ENCODE measurements at places on chromosomes 6 and 20.

GRCh38 chr6:75113446-75113845, 92.4 kb downstream of the COL12A1 start:
- no peak for DNase-seq

GRCh38 chr6:27565839-27566779, 93.2 kb upstream of the ZNF184 start:
- no peak for DNase-seq

- DNase-seq: no peak
Measured at GRCh38 chr20:25078662-25079061, 3.3 kb downstream of the VSX1 start.

GRCh38 chr20:17928211-17928611, 40.4 kb downstream of the SNX5 start:
- DNase-seq: no peak

GRCh38 chr6:26155061-26155930, 68.1 kb downstream of the HFE start:
- DNase-seq: peak; percentile 31

DNA sequence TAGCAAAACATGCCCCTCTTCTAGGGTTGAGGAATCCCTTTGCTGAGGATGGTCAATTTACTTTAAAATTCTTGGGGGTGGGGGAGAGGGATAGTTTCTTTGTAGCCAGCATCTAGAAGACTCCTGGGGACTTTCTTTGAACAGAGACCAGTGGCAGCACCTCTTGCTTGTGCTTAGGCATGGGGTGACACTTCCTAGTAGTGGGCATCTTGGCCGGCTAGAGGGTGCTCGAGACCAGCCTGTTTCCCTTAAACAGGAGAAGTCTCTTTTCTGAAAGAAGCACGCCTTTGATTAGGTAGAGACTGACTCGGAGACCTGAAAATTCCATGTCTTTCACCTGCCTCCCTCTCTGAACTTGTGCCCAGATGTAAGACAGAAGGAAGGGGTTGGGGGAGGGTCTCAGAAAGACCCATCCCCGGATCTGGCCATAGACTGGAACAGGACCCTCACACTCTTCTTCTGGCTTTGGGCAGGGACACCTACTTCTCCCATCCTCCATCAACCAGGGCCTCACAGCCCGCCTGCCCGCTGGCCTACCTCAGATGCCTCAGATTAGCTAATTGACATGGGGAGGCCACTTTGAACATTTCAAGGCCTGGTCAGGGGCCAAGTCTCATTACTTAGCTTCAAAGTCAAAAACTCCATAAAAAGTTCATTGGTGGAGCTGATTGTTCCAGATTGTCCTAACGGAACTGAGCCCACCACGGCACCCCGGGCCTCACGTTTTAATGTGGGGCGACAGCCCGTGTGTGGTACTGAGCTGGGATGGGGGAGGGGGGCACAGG, 172.2 kb downstream of the CDC5L start:
- DNase-seq: no peak

DNA sequence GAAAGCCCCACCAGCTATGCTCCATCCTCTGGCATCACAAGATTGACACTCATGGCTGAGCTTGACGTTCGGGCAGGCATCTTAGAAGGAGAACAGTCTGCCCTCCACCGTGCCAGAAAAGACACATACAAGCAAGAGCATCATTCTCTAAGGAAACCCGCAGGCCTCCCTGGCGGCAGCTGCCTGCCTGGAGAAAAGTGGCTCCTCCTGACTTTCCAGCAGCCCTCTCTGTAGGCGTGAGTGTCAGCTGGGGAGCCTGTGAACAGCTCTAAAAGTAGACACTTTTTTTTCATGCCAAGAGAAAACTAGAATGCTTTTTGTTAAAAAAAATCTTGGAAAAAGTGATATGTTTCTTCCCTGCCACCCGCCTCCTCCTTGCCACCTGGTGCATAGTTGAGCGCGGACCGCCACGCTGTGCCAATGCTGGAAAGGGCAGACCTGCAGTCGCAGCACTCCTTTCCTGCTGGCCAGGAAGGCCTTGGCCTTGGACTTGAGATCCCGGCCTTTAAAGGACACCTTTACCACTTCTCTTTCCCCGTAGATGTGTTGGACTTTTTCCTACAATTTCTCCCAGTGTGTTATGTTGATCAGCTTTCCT, 29.7 kb upstream of the INSM1 start:
- DNase-seq: no peak

GRCh38 chr6:111759331-111759835, 113.9 kb downstream of the FYN start:
- no peak for DNase-seq

DNA sequence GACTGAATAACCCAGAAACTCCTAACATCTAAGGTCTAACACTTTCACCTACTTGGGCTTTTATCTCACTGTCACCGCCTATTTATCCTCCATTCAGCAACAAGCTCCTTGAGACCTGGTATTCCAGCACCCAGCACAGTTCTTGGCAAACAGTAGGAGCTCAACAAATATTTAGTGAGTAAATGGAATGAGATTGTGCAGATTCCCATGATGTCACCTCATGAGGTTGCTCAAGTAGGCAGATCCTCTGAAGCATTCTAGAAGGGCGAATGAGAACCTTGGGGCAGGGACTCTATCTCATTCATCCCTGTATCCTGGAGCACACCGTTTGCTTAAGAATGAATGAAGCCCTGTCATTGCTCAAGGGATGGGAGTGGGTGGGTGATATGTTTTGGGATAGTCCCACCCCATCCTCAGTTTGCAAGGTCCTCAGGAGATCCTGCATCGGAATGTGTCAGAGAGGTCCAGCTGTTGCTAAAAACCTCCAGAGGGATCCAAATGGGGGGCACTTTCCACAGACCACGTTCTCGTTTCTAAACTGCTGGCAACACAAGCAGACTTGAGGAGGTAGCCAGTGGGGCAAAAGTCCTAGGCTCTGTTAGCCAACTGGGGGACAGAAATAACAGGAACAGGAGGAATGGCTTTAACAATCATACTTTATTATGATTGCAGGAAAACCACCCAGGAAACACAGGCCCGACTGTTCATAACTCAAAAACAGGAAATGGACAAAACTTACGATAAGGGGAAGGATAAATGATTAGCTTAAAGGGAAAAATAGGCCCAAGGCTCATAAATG, 42.0 kb downstream of the EDN1 start:
- DNase-seq: no peak

DNA sequence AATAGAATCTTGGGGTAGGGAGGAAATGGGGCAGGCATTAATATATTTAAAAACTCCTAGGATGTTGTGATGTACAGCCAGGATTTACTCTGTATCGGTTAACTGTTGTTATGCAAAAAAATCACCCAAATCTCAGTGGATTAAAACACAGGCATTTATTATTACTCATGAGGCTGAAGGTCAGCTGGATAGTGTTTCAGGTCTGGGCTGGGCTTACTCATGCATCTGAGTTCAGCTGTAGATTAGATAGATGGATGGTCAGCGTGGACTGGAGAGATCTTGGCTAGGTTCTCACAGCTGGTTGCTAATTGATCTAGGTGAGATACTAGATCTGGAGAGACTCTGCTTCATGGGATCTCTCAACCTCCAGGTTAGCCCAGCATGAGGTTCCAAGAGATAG, 131.4 kb downstream of the BTBD3 start:
- no peak for DNase-seq

- no peak for DNase-seq
Measured at GRCh38 chr6:5099537-5099936, 14.4 kb downstream of the PPP1R3G start.

DNA sequence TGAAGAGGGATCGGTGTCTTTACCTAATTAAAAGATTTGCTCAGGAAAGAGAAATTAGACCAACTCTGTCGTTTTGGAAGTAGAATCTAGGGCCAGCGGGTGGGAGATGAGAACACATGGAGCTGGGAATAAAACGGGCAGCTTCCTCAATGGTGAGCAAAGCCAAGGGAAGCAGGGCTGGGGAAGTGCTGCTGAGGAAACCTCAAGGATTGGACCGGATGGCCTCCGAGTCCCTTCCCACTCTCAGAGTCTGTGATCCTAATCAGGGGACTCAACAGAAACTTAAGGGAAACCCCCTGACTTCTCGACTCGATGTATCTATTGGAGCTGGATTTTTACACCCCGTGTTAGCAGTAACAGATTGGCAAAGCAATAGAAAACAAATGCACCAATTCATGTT, 10.8 kb downstream of the GCNT2 start:
- DNase-seq: no peak

- no peak for DNase-seq
Measured at GRCh38 chr6:3336066-3336786, 77.5 kb downstream of the PSMG4 start.

GRCh38 chr6:114138577-114139248, 167.8 kb upstream of the HDAC2 start:
- no peak for DNase-seq

DNA sequence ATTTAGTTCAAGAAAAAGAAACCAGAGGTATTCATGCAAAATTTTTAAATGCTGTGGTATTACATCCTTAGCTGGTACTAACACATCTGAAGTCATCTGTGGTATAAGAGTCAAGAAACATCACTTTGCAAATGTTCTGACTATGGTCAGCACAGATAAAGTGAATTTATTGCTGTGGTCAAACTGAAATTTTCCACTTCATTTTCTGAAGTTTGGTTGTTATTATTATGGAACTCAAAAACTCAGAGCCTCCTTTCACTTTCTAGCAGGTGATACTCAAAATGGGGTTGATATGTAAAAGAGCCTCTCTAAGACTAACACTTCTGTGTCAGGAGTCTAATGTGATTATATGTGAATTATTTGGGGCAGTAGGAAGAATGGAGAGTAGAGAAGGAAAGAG, 257.8 kb downstream of the RNGTT start:
- DNase-seq: no peak

- no peak for DNase-seq
Measured at GRCh38 chr20:50582092-50582491, 71.9 kb downstream of the PTPN1 start.

DNA sequence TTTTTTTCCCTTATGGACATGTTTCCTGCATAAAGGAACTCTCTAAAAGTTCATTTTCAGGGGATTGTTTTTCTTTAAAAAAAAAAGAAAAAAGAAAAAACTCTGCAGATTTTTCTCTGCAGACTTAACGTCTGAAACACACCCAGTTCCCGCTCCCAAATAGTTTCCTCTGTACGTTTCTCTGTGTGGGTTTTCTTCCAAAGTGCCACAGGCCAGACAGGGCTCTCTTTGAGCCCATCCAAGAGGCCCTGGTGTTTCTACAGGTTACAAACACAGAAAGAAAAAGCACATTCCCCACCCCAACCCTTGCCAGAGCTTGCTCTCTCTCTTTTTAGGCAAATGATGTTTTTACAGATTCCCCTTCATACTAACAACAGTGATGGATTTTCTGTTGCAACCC, 258.6 kb downstream of the FNDC1 start:
- no peak for DNase-seq

GRCh38 chr6:38215651-38216311, 396.3 kb downstream of the ZFAND3 start:
- DNase-seq: no peak

DNA sequence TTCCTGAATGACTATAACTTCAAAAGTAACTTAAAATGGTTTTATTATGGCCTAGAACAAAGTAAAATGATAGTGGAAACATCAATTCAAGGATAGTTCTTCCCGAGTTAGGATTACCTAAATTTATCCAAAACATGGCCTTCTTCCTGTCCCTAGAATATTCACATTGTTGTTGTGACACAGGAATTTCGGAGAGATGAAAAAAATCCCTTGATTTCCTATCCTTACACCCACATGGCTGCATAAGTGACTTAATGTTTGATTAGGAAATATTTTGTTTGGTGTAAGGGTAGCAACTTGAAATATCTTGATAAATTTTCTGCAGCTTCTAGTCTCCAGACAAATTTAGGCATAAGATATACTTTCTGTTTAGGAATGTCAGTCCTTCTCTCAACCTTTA, 27.8 kb downstream of the ZNF451 start:
- no peak for DNase-seq

- DNase-seq: no peak
Measured at GRCh38 chr6:163607792-163608191, 193.3 kb downstream of the QKI start.

DNA sequence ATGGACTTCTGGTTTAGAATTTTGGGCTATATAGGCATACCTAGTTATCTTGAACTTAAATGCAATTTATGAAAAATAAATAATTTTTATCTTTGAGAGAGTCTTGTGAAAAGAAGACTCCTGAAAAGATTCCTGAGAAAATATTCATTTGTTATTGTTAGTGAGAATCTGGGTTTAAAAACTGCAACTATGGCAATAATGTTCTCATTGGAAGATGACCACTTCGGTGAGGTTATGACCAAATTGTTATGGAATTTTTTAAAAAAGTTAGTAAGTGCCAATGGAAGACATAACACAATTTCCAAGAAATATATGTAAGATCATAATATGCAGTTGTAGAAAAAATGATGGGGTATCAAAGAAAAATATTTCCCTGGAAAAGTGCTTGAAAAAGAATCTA, 46.3 kb downstream of the GRIK2 start:
- DNase-seq: no peak

- no peak for DNase-seq
Measured at GRCh38 chr6:41696788-41697187, 38.6 kb downstream of the TFEB start.

GRCh38 chr6:13417431-13417830, 70.0 kb downstream of the GFOD1 start:
- no peak for DNase-seq

DNA sequence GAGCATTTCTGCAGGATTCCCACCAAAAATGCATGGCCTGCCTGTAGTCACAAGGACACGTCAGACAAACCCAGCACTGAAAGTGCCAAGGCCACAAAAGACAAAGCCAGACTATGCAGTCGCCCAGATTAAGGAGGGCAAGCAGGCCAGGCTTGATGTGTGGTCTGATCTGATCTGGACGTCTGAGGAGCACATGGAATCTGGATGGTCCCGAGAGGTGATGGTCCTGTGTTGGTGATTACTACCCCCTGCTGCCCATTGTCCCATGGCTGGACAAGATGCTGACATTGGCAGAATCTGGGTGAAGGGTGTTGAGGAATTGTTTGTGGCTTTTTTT, 17.1 kb downstream of the NPEPL1 start:
- no peak for DNase-seq

DNA sequence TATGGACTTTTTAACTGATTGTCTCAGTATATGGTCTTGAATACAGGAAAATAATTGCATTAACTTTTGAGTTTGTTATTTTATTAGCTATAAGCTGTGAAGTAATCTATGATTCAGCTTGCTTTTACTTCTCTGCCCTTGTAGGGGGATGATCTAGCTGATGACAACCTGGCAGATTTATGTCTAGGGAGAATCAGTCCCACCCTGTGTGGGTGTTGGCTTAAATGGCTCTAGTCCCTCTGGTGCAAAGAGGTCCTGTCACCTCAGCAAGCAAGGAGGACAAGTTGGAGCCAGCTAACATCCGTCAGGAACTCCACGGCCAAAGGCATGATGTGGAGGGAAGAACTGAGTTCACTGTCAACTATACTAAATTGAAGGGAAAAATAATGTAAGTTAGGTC, 495.3 kb downstream of the BMP2 start:
- no peak for DNase-seq

DNA sequence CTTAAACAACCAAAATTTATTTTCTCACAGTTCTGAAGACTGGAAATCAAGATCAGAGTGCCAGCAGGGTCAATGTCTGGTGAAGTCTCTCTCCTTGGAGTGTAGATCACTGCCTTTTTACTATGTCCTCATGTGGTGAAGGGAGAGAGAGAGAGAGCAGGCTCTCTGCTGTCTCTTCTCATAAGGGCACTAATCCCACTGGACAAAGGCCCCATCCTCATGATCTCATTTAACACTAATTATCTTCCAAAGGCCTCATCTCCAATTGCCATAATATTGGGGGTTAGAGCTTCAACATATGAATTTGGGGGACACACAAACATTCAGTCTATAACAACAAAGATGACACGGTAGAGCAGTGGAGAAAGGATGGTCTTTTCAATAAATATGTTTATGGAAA, 27.4 kb downstream of the SOBP start:
- DNase-seq: no peak

Measured in endothelial cell (in vitro differentiated cells).